ENCODE measurements at places on chromosomes 3 and 15.

- no peak for DNase-seq
These were observed 11.9 kb downstream of the TMEM158 start for GRCh38 chr3:45214061-45214680.

- no peak for DNase-seq
These were observed 25.3 kb upstream of the IL20RB start for GRCh38 chr3:136932523-136932922.

DNA sequence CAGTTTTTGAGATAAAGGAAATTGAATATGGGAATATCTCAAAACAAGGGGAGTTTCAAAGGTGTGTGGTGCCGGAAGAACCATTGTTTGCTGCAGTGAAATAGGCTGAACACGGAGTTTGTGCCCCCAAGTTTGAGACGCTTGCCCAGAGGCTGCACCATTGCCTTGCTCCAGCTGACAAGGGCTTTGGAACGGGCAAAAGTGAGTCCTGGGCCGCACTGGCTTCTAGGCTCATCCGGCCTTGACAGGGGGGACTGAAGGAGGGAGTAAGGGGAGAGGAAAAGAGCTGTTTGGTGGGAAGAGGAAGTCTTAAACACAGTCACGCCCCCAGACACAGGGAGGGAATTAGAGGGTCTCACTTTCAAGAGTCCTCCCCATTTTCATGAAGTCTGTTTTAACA, 269.9 kb downstream of the FAM43A start:
- no peak for DNase-seq

GRCh38 chr3:56688191-56688590, 5.1 kb upstream of the TASOR start:
- no peak for DNase-seq

DNA sequence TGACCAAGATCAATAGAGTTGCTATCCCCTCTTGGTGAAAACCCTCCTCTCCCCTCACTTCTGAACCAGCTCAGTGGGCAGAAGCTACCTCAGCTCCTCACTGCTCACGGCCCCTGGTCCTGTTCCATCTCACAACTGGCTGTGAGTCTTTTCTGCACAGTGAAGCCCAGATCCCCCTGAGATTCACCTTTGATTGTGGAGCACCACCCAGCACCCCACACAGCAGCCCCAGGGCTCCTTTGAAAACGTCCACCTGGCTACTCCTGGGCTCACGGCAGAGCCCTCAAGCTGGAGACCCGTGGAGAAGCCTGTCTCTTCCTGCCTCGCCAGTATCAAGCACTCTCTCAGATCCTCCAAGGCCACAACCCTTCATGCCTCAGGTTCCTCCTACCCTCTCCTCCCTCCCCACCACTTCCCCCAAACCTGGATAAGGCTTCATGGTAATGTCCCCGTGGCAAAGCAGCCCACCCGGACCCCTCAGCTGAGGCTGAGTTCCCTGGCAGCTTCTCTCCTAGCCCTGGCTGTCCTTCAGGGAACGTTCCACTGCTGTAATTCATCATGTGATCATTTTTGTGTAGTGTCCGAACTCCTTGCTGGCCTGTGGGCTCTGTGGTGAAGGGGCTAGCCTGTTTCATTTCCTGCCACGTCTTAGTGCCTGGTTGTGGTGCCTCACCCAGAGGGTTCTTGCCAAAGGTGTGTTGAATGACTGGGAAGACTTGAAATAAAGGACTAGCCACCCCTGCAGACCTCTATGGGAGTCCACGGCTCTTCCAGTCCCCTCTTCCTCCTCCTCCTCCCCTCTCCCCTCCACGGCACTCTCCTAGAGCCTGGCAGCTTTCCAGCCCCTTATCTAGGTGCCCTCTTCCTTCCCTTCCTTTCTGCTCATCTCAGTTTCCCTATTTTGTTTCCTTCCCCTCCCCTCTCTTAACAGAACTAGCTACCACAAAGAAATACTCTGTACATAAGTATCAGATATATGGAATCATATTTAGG, 44.5 kb downstream of the KY start:
- DNase-seq: no peak

- DNase-seq: no peak
These were observed 81.3 kb downstream of the DGKG start for GRCh38 chr3:186280737-186281136.

- DNase-seq: no peak
These were observed 30.6 kb upstream of the RASA2 start for GRCh38 chr3:141456301-141456625.

DNA sequence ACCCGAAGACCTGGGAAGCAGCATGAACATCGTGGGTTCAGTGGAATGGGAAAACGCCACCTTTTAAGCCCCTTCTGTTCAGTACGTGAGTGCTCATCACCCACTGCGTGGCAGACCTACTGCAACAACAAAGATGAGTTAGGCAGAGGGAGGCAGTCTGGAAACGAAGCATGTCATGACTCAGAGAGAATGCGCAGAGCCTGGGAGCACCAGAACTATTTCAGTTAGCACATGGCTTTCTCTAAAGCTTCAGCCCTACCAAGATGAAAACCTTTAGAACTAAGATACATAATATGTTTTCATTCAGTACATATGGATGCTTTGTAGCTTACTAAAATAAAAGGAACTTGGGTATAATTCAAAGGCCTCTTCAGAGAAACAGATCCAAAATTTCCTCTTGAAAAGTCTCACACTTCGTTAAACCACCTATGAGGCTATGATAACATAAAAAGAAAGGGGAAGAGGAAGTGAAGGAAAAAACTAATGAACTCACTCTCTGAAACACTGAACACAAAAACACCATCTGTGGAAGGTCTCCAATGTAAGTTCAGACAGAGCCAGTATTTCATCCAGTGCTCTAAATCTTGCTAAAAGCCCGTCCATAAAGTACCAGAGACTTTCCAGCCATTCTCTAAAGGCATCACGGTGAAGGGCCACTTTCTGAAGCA, 140.1 kb downstream of the OCA2 start:
- DNase-seq: no peak

GRCh38 chr15:28020644-28021043, 78.5 kb downstream of the OCA2 start:
- DNase-seq: no peak

GRCh38 chr15:65791335-65792137, 557 bp downstream of the DENND4A start:
- DNase-seq: peak; percentile 86

DNA sequence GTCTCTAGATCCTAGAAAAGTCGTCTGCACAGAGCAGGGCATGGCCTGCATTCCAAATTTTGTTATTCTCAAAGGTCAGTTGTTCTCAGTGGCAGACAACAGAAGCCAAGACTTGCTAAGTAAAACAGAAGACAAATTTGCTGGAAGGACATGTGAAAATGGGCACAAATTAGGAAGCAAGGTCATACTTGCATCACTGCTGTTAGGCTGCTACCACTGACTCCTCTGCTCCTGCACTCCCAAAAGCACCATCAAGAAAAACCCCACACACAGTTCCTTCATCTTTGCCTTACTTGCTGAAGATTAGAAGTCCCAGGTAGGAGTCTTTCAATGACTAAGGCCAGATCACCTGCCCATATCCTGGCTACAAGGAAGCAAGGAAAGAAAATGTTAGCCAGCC, 69.9 kb upstream of the ATP2C1 start:
- no peak for DNase-seq

DNA sequence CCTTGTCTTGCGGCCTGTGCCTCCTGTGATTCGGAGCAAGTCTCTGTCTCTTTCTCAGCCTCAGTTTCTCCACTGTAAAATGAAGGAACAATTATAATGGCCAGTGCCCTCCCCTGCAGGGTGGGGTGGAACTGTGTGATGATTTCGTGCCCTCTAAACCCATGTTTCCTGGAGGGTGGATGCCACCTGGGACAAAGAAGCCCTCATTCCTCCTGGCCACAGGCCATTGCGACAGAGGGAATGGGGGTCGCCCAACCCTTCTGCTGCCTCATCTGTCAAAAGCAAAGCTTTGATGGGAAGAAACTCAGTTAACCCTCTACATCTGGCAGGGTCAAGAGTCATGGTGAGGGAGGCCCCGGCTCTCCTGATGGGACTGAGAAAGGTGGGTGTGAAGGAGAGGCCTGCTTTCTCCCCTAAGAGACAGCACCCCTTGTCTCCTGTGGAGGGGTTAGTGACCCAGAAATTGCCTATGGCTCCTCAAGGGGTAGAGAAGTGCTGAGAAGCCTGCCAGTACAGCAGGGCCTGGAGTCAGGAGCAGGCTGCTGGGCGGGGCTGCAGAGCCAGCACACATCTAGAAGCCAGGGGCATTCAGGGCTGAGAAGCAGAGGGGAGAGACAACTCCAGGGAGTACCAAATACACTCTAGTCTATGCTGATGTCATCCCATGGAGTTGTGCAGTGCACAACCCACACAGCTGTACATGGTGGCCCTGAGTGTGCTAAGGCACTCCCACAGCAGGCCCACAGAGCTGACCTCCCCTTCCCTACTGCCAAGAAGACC, 61.0 kb downstream of the PLXNA1 start:
- DNase-seq: no peak

- DNase-seq: peak; percentile 58
These were observed 14.1 kb downstream of the RNF123 start for GRCh38 chr3:49703443-49703927.

- DNase-seq: peak; percentile 33
These were observed 25.5 kb downstream of the B3GNT5 start for GRCh38 chr3:183278479-183279088.

DNA sequence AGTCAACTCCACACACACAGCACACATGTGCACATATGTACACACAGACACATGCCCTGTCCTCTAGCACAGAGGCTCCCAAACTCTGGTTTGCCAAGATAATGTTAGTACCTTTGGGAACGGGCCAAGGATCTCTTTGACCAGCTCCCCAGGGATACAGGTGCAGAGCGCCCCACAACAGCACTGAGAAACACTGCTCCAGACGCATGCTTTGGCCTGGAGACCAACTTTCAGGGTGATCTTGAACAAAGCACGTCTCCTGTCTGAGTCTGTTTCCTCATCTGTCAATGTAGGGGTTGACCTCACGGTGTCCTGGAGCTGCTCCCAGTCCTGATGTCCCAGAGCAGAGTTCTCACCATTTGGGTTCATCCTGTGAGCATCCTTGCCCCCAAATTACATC, 15.9 kb upstream of the SKOR1 start:
- no peak for DNase-seq

DNA sequence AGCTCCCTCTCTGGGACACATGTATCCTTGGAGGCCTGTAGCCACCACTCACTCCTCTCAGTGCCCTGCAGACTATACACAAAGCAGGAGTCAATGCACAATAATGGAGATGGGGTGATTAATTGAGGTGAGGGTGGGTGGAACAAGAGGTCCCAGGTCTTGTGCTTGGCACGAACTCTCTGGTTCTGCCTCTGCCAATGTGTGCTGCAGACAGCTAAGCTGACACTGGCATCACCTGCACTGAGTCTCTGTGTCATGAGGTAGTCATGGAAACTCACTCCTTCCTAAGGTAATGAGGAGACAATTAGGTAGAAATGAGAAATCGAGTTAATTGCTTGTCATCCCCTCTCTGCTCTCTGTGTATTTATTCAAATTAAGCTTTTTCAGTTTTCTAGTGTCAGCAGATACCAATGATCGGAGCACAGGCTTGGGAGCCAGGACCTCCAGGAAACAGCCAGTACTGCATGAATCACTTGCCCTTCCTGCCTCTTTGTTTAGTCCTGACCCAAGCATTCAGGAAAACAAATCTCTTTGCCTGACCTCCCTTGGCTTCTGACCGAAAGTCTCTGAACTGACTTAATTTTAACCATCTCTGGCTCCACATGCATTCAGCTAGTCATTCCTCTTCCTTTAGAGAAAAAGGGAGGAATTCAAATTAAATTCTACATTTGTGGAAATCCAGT, 56.7 kb downstream of the DRD3 start:
- no peak for DNase-seq

DNA sequence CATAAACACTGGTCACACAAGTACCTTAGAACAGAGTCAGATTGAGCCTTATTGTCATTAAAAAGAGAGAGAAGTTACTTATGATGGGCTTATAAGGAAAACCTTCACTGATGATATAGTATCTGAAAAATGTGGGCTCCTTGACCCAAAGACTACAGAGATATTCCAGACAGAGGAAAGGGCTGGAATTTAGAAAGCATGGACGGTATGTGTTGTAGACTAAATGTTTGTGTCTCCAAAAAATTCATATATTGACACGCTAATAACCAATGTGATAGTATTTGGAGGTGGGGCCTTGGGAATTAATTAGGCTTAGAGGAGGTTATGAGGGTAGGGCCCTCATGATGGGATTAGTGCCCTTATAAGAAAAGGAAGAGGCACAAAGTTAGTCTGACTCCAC, 61.0 kb upstream of the DAZL start:
- DNase-seq: no peak

GRCh38 chr3:107598926-107599771, 76.4 kb downstream of the BBX start:
- DNase-seq: peak; percentile 23

DNA sequence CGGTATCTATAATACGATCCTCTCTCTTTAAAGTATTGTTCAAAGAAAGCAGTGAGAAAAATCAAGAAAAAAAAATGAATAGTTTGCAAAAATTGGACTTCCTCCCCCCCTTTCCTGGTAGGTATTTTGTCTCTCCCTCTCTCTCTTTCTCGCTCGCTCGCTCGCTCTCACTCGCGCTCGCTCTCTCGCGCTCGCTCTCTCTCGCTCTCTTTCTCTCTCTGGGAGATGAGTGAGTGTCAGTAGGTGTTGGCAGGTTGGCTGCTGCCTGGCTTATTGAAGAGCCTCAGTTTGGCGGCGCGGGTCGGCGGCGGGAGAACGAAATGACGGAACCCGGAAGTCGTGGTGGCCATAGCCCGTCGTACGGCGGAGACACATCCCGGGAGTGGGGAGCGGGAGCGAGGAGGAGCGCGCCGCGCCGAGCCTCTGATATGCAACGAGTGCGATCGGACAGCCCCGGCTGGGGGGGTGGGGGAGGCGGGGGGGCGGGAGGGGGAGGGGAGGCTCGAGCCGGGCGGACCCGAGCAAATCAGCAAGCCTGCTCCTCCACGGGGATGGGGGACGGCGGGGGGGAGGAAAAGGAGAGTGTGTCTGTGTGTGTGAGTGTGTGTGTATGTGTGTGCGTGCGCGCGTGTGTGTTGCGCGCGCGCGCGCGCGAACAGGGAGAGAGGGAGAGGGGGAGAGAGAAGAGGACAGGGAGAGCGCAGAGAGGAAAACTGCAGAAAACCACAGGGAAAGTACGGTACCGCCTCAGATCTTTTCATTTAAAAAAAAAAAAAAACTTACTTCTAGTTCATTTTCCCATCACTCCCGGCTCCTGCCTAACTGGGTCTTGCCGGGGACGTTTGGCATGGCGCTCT, at the start of gene MEIS2:
MEIS2 (minus strand) TSS at position 441 of the 857 bp plus-strand sequence. CDS start 1,083 bp downstream, outside the sequence.
- DNase-seq: peak; percentile 90

- DNase-seq: no peak
These were observed 3.8 kb downstream of the MKRN2 start for GRCh38 chr3:12560505-12561190.

GRCh38 chr3:133592843-133593242, 19.4 kb downstream of the CDV3 start:
- DNase-seq: no peak

GRCh38 chr3:38649500-38650247, at the start of gene SCN5A:
Gene SCN5A, minus strand, starts transcription at chr3:38649687. Its CDS starts 16,380 bp downstream, at chr3:38633307.
- peak; percentile 11 for DNase-seq

- no peak for DNase-seq
These were observed 59.9 kb downstream of the IGF2BP2 start for GRCh38 chr3:185764980-185765370.

DNA sequence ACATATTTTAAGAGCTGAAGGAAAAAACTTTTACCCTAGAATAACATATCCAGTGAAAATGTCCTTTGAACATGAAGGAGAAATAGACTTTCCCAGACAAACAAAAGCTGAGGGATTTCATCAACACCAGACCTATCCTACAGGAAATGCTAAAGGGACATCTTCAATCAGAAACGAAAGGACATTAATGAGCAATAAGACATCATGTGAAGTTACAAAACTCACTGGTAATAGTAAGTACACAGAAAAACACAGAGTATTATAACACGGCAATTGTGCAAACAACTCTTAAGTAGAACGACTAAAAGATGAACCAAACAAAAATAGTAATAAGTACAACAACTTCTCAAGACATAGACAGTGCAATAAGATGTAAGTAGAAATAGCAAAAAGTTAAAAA, 3.5 kb upstream of the ZSCAN2 start:
- DNase-seq: no peak

Measured in NCI-H2171 treated with DMSO at 0.1 percent for 48 hours (cell line).